ENCODE measurements at places on chromosomes 7 and 10.

GRCh38 chr7:96637522-96637921 is 72.1 kb downstream of the SEM1 start:
- no peak for DNase-seq

GRCh38 chr10:73744664-73744975 is 448 bp downstream of the SEC24C start:
- DNase-seq, result peak; percentile 51

- DNase-seq, result no peak
Observed at GRCh38 chr7:80932536-80932935, 13.7 kb upstream of the SEMA3C start.

DNA sequence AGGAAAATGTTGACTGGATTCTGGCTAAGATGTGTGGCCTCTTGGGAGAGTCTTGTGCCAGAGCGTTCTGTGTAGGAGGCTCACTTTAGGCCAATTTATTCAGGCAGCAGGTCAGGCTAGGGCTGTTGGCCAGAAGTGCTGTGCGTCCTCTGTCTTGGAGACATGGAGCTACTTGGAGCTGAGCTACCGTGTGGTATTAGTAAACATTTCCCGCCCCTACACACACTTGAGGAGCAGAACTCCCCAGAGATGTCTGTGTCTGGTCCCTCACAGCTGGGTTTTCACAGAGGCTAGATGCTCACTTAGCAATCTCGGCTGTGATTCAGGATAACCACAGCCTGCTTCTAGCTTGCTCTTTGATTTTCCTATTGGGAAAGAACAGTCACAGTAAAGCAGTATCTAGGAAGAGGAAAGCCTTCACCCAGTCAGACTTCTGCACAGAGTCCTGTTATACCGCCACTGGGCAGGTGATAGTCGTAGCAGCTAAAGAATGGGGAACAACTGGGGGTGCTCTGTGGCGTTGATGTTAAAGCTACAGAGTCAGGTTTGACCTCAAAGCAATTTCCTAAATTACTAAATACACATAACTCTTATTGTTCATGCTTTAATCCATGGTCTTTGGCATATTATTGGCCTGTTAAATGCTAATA is 86.7 kb downstream of the MDFIC start:
- peak; percentile 14 for DNase-seq

DNA sequence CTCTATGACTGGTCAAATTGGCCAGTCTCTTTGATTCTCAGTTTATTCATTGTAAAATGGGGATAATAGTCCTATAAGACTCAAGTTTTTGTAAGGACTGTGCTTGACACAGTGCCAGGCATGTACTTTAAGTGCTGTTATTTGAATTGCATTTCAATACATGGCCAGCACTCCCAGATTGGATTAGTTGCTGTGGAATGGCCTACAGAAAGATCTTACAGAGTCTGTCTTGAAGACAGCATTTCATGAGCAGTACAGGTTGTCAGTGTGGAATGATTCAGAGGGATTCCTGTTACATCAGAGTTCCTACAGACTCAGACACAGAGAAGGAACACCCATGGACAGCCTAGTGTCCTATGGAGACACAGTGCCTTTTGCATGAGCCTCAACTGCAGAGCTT is 238.1 kb upstream of the BMPER start:
- no peak for DNase-seq

DNA sequence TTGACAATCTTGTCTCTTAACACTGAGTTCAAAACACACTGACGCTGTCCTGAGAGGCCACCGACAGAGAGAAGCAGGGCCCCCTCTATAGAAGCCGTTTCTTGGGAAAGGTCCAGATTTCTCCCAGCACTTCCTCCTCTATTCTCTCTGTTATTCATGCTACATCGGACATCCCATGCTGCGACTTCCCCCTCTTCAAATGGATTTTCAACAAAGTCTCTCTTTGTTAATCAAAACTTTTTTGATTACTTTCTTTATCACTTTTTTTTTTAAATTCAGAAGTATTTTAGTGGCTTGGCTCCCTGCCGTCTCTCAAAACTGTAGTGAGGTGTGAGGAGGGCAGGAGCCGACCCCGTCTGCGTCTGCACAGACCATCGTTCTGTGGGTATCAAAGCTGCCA is 298.9 kb upstream of the PITRM1 start:
- DNase-seq, result no peak

DNA sequence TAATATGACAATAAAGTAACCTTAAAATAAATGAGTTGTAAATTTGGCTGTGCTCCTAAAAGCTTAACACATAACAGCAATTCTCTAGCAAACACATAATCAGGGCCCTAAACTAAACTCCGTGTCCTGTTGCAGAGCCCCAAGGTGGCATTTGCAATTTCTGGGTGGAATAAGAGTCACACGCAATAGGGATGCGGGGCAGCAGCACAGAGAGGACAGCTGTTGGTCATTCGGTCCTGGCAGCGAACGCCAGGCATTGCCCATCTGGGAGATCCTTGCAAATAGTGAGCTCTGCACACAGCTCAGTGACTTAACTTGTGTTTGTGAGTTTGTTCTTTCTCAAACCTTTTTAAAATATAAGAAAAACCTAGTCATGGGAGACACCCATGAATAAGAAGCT is 25.7 kb downstream of the PAXIP1 start:
- no peak for DNase-seq

DNA sequence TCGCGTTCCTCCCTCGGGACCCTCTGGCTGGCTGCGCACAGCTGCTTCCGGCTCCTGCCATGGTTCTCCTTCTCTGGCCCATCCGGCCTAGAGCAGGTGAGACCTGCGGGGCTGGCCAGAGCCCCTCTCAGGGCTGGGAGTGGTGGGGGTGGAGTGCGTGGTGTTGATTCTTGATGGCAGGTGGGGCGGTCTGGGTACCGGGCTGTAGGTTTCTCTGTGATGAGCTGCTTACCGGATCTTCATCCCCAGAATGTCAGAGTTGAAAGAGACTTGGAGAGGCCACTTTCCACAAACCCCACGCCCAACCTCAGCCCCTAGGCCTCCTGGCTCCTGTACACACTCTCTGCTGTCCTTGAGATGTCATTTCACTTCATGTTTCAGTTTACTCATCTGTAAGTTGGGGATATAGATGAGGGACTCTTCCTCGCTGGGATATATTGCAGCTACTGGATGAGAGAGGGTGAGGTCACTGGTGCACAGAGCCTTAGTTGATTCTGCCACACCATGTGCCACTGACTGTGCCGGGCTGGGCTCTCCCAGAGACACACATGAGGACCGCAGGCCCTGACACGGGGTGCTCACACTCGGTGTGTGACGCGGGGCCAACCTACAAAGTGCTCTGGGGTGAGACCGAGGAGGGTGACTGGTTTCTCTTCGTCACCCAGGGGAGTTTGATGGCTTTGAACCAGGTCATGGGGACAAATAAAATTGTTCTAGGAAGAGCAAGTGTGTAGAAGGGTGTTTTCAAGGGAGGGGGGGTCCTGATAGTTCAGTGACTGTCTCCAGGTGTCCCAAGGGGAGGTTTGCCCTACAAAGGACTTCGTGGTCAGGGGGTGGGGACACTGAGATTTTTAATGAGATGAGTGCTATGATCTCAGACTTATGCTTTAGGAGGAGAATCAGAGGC is 29.5 kb downstream of the ZNF775 start:
- no peak for DNase-seq

GRCh38 chr7:23264916-23265458 is 18.4 kb downstream of the GPNMB start:
- DNase-seq, result no peak

GRCh38 chr7:135217645-135218509 is 6.6 kb upstream of the WDR91 start:
- no peak for DNase-seq
